Activated naive CD8-positive, alpha-beta T cell treated with anti-CD3 and anti-CD28 coated beads, Interleukin-2, amount 10 ng/mL, durations not matched to agents 7 days and 5 days (primary cell): ENCODE measurements at places on chromosomes 12 and 14. TPM values are rescaled to one million over a fixed set of nuclear protein-coding genes. Genes with fewer than 3 reads are reported as not detected.

OR2AP1 gene
- not detected for total RNA-seq

AKAP6 gene
- total RNA-seq: 1.8 TPM

INHBC gene
- not detected for total RNA-seq

RASAL1 gene
- 1.0 TPM for total RNA-seq
